ENCODE measurements at places on chromosomes 5 and 9.

GRCh38 chr5:161691911-161692310 lies 6.4 kb downstream of the GABRA6 start:
- no peak for DNase-seq

DNA sequence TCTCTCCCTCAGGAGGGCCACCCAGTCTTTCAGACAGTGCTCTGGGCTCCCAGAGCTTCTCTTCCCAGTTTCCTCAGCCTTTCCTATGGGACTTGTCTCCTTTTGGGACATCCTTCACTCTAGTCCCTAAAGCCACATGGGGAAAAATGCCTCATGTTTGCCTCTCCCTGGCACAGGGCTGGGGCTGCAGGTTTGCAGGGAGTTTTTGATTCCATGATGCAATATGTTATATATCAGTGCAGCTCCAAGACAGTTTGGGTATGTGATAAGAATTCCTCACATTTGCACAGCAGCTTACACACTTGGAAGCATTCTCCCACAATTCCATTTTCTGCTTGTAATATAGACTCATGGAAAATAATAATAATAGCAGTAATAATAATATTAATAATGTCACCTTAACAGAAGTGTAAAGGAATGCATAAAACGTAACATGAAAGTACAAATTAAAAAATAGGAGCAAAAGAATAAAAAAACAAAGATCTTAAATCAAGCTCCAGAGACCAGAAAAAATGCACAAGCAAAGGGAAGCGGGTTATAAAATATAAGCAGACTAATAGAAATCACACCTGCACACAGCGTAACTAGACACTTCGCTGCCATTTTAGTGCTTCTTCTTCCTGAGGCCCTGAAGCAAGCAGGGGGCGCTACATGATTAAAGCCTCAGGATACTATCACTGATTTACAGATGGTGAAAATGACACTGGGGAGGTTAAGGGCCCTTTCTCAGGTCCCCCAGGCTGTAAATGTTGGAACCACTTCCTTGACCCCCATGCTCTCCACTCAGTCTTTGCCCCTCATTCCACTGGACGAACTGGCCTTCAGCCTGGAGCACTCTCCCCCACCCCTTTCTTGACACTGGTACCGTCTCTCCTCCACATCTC lies 70.0 kb upstream of the IL17B start:
- no peak for DNase-seq

DNA sequence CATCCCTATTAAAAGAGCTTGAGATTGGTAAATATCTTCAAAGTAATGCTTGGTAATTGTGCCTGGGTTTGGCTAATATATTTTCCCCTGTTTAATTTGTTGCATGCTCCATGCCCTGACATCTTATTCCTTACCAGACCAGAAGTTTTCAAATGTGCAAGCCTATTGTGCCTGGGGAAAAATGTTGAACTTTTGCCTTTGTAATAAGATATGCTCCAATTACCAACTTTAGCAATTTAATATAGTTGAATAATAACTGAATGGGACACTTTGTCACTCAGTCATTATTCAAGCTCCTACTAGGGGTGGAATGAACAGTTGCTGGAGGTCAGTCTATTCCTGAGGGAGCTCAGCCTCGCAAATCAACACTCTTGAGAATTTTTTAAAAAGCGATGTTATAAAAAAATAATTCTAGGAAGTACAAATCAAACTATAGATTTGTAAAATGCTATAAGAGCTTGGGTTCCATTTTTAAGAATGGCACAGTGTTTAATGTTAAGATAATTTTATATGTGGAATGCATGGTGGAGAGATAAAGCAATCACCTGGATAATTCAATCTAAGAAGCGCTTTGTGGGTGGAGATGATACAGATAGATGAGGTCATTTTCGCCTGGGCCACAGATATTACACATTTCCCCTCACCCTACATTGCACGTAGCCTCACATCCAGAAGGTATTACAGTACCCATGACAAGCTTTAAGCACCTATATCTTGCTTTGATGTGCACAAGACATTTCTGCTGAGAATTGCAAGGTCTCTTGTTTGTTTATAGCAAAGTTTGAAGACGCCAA lies 231.8 kb downstream of the PIK3R1 start:
- DNase-seq, result no peak

GRCh38 chr9:100309992-100310391 lies 42.8 kb downstream of the TEX10 start:
- DNase-seq, result no peak

DNA sequence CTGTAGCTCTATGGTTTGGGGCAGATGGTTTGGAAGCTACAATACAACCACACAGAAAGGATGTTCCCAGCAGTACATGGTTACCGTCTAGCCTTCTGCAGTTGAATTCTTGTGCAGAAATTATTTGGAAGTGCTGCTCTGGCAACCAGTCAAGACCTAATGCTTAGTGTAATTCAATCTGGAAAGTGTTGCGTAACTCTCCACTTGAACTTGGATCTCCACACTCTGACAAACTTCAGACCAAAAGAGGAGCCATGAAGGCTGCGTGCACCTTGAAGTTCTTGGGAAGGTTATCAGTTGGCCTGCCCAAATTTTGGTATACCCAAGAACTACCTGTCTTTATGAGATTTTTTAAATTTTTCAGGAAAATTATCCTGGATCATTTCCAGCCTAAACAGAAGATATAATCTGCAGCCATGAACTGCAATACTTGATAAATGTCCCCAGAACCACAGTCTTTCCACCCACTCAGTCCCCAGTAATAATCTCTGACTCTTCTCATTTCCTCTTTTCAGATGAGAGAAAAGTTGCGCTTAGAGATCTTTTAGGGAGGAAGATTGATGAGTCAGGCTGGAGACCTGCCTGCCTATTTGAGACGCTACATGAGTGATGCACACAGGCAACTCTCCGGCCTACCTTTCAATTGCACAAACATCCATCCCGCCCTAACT lies 159.9 kb downstream of the FANCC start:
- DNase-seq, result no peak

GRCh38 chr5:124132843-124133242 lies 613.6 kb downstream of the ZNF608 start:
- no peak for DNase-seq

DNA sequence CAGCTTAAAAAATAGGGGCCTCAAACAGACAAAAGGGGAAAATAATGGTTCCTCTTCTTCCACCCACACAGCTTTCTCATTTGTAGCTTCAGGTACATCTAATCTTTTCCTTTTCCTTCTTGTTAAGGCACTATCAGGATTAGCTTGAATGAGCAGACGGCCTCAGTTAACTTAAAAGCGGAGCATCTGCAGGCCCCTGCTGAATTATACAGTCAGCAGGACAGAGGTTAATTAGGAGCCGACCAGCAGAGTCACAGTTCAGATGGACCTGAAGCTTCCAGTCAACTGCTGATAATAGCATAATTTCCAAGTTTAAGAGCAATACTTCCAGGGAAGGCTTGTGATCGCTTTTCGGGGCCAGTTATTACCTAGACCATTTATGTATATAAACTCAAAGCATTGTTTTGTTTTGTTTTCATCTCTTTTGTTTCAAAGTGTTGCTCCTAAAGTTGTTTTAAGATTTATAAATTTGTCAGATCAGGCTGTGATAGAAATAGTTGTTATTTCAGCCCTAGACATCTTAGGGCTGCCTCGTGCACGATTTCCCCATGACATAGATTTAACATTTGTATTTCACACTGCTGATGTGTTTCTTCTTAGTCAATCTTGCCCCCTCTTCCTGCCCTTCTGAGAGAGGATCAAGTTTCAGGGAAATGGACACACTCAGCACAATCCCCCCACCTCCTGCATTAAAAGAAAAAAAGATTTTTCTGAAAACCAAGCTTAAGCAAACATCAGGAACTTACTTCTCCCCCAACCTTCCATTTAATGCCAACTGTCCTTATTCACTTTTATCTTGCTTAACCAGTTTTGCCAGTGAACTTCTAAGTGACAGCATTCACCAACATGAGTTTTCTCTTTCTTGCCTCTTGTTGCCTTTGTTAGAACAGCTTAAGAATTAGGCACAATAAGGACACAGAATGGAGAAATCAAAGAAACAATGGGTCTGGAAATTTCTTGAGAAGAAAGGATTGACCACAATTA lies 449.8 kb downstream of the ARHGEF28 start:
- DNase-seq, result no peak

DNA sequence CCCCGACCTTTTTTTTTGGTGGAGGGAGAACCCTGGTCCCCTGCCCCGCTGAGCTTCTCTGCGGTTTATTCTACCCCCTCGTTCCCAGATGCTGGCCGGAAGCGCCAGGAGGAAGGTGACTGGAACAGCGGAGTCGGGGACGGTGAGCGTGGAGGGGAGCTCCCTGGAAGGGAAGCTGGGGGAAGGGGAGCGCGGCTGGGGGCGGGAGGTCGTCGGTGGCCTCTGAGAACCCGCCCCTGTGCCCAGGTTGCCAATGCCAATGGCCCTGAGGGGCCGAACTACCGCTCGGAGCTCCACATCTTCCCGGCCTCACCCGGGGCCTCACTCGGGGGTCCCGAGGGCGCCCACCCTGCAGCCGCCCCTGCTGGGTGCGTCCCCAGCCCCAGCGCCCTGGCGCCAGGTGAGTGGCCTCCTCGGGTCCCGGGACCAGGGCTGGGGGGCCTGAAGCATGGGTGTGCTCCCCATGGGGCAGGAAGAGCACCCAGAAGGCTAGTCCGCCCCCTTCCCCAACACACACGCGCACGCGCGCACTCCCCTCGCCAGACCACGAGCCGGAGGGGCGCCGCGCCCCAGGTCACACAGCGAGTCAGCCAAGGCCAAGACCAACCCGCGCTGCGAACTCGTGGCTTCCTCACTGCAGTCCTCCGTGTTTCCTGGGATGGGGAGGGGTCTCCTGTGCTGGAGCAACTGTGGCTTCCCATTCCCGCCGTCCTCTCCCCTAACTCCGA lies 10.6 kb downstream of the MYOZ3 start:
- DNase-seq, result peak; percentile 21

- no peak for DNase-seq
These were observed 225.9 kb upstream of the NR4A3 start for GRCh38 chr9:99595796-99596195.

All from CD4-positive, alpha-beta T cell treated with Interleukin-6 for 4 hours (primary cell).